Hematopoietic multipotent progenitor cell treated with erythropoietin and hydrocortisone succinate and interleukin-3 and kit ligand, for 8 days (in vitro differentiated cells): ENCODE measurements at places on chromosomes 13 and 19.

- no peak for DNase-seq
Measured at GRCh38 chr19:5193192-5193591, 147.4 kb downstream of the PTPRS start.

- no peak for DNase-seq
Measured at GRCh38 chr13:97395447-97396136, 38.4 kb upstream of the RAP2A start.

- no peak for DNase-seq
Measured at GRCh38 chr13:51520524-51520923, 63.7 kb upstream of the WDFY2 start.

DNA sequence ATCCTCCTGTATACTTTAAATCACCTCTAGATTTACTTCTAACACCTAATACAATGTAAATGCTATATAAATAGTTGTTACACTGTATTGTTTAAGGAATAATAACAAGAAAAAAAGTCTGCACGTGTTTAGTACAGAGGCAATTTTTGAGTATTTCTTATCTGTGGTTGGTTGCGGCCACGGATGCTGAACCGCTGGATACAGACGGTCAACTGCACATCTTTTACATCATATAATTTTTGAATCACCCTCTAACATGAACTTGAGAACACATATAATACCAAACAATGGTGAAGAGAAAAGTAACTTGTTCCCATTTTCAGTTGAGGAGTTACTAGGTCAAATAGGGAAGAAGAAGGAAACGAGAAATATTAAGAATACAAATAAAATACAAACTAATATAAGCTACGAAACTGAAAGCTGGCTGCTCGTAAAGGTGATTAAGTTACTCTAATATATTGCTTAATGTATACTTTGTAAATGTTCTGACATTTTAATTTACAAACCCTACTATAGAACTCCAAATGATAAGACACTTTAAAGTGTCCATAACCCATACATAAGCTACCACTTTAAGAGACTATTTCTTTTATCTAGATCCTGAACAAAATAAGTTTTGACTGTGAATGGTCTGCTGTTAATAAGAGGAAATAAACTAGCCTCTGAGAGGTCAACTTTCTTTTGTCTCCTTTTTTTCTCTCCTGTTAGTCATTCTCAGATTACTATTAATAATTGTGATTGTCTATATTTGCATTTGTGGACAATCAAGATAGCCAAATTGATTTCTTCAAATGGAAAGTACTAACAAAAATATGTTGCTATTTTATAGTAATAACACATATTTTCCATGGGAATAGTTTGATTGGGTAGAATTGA lies 457.4 kb downstream of the DIAPH3 start:
- DNase-seq = no peak

GRCh38 chr19:16465239-16465638 lies 6.5 kb downstream of the EPS15L1 start:
- DNase-seq = no peak

GRCh38 chr19:48716562-48717291 lies 2.8 kb downstream of the MAMSTR start:
- peak; percentile 54 for DNase-seq

DNA sequence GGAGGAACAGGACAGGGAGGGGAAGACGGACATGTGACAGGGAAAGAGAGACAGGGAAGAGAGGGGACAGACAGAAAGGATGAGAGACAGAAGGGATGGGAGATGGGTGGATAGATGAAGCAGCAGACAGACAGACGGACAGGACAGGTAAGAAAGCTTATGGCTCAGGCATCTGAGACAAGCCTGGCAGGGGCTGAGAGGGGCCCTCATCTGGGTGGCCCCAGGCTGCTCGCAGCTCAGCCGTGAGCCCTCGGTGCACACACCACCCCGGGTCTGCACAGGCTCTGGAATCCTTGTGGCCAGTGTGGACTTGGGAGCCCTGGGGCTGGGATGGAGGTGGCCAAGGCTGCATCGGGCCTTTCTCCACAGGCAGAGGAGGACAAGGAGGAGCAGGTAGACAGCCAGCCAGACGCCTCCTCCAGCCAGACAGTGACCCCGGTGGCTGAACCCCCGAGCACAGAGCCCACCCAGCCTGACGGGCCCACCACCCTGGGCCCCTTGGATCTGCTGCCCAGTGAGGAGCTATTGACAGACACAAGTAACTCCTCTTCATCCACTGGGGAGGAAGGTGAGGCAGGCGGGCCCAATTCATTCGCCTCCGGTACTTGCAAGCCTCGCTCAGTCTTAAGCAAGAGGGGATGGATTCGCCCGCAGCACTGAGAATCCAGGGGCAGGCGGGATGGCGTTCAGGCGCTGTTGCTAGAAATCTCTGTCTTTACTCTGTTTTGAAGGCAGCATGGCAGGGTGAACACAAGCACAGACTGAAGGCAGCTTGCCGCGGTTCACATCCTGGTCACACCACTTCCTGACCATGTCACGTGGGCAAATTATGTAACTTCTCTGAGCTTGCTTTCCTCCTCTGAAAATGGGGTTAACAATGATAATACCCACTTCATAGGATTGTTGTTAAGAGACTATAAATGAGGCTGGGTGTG lies 14.0 kb downstream of the GRAMD1A start:
- peak; percentile 17 for DNase-seq

DNA sequence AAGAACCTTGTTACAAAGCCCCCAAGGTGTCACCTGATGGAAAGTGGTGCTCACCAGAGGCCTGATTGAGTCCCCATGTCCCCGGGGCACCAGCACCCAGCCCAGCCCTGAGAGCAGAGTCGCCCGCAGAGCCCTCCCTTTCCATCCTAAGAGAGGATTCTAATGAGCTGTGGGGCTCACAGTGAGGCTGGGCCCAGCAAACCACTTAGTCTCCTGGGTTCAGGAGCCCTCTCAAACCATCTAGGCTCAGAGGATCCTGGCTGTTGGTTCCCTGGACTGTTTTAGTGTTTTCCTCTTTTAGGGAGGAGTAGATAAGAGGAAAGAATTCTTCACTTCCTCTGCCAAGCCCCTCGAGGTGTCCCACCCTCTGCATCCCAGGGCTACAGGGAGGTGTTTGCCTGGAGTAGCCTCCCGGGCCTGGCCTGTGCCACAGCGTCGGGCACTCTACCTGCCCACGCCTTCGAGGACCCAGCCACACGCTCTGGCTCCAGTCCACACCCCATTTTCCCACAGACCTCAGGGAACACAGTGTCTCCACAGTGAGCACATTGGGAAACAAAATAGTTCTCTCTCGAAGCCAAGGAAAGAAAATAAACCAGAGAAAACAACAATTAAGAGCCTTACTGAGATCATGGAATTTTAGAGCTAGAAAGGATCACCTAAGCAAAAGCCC lies 34.4 kb downstream of the DHRS12 start:
- no peak for DNase-seq

- no peak for DNase-seq
Measured at GRCh38 chr19:47302249-47302648, 7.4 kb upstream of the C5AR1 start.

DNA sequence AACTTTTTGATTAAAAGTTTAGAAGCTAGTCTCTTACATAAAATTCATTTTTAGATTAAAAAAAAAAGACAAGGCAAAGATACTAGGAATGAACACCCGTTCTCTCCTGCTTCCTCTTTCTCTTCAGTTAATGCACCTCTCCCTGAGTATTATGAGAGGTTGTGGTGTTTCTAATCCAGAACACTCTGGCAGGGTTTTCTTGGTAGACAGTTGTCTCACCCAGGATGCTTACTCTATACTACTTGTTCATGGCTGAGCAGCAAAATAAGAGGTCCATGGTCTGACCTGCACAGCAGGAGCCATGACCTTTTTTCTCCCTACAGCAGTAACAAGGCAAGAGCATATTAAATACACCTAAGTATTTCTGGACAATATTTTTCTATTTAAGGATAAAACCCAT lies 62.0 kb downstream of the MICU2 start:
- DNase-seq = peak; percentile 36

- DNase-seq = peak; percentile 24
Measured at GRCh38 chr13:42740753-42741152, 40.6 kb upstream of the FAM216B start.

GRCh38 chr13:109166804-109167203 lies 537.4 kb downstream of the MYO16 start:
- DNase-seq = no peak

DNA sequence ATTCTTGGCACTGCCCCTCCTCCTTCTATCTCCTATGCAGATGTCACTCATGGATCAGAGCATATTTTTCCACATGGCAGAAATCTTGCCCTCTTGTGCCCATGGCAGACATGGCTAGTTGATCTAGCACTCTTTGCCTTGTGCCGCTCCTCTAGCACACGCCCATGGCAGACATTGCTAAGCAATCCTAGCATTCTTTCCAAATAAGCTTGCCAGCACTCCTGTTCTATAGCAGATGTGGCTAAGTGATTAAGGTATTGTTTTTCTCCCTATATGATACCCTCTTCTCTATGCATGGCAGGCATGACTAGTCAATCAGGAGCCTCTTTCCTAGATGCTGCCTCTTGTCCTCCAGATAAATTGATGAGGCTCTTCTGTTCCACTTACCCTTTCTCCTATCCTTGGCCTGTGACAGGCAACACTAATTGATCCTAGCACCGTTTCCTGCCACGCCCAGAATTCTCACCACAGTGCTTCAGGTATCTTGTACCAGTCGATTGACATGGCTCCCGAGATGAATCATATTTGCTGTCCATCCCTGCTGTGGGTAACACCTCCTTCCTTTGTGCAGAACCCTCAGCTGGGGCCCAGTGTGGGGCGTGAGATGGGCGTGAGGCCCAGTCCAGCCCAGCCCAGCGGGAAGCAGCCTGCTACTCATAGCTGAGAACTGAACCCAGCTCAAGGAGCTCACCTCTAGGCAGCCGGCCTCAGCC lies 26.9 kb downstream of the TMED1 start:
- peak; percentile 93 for DNase-seq
